ENCODE measurements at places on chromosomes 2 and 18. TPM values are rescaled to one million over a fixed set of nuclear protein-coding genes. Genes with fewer than 3 reads are reported as not detected.

DNA sequence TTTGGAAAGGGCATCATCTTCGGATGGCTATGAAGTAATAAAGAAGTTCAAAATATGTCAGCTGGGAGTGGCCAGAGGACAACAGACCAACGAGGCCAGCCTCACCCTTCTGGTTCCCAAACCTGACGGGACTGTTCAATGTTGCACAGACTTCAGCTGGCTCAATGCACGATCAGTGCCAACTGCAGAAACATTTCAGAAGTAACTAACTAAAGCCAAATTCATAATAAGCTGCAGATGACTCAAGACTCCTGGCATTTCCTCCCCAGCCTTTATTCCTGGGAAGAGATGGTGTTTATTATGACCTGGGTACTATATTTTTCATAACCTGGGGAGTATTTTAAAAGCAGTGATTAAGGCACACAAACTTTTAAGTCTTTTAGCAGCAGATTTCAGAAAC lies 3.8 kb upstream of the ATP6V1C2 start:
- DNase-seq: no peak

- DNase-seq: no peak
These were observed 78.0 kb downstream of the CRIM1 start for GRCh38 chr2:36433311-36434217.

- DNase-seq: no peak
These were observed 130.9 kb downstream of the EXOC6B start for GRCh38 chr2:72694715-72695496.

GRCh38 chr2:112529757-112530156 lies 12.5 kb upstream of the POLR1B start:
- DNase-seq: no peak

DNA sequence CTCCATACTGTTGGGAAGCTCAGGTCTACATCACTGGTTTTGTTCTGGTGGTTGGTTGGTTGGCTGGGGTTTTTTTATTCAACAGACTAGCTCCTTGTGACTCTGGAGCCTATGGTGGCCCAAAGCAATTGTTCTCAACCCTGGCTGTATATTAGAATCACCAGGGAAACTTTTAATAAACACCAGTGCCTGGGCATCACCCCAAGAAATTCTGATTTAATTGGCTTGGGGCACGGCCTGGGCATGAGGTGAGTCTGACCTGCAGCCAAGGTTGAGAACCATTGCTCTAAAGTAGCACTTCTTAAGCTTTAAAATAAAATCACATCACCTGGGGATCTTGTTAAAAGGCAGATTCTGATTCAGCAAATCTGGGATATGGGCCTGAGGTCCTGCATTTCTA lies 184.1 kb downstream of the C1D start:
- DNase-seq: no peak

- DNase-seq: no peak
These were observed 30.3 kb downstream of the NCOA1 start for GRCh38 chr2:24521162-24521857.

GRCh38 chr18:52054324-52054723 lies 285.7 kb upstream of the DCC start:
- DNase-seq: no peak

GRCh38 chr2:165114346-165114939 lies 89.4 kb downstream of the SCN3A start:
- no peak for DNase-seq

Gene GREB1L
- 80.5 TPM for total RNA-seq

Gene UGT1A4
- total RNA-seq: not detected

All from neural crest cell (in vitro differentiated cells).